C1 segment of cervical spinal cord (tissue), 14 donors: ENCODE measurements at places on chromosomes 11 and 22.

GRCh38 chr11:35087648-35088047, 51.3 kb upstream of the CD44 start:
- no peak for DNase-seq

DNA sequence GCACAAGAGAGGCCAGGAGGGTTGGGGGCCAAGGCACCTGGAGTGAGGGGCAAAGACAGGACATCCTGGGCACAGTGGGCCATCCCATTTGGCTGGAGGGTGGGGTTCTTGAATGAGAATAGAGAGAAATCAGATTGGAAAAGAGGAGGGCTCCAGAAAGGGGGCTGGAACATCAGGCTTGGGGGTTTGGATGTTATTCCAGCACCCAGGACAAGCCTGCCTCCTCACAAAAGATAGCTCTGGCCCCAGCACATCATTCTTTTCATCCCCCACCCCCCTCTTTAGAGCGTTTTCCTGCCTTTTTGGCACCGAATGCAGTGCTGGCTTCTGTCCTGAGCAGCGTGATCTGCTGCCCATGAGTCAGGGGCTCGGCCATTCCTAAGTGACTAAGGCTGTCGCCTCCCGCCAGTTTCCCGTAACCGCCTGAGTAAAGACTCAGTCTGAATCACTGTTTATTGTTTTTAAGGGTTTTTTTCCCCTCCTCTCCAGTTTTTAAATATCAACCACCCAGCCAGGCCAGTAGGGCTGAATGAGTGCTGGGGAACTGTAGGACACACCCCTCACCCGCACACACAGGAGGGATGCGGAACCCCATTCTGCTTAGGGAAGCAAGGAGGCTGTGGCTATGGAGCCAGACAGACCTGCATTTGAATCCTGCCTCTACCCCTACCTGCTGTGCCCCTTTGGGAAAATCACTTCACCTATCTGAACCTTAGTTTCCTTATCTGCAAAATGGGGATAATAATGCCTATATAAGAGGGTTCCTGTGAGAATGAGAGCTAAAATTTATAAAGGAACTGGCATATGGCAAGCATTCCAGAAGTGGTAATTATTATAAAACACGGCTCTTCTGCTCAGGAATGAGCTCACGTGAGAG, 32.4 kb upstream of the NAV2 start:
- peak; percentile 44 for DNase-seq

- peak; percentile 19 for DNase-seq
Observed at GRCh38 chr11:95296621-95297025, 65.6 kb upstream of the SESN3 start.

GRCh38 chr22:46966495-46966845, 204.0 kb downstream of the TBC1D22A start:
- no peak for DNase-seq

DNA sequence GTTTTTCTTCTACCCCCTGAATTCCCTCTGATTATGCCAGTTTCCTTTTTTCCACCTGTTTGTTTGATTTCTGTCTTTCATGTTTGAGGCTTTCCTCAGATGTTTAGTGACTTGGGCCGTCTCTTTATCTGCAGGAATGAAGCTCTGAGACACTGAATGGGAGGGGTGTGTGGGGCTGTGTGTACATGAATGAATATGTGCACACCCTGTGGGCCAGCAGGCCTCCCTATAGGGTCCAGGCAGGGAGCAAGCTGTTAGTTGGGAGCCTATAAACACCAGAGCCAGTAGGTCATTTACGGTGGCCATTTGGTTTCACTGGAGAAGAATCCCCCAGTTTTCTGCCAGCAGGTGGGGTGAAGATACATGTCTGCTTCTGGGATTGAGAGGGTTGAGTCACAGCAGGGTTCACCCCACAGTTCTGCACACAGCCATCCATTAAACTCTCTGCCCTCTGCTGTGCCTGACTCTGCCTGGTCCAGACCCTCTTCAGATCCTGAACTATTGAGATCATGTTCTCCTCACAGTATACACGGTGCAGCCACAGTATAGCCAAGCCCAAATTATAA, 34.8 kb downstream of the BARX2 start:
- DNase-seq, result no peak

DNA sequence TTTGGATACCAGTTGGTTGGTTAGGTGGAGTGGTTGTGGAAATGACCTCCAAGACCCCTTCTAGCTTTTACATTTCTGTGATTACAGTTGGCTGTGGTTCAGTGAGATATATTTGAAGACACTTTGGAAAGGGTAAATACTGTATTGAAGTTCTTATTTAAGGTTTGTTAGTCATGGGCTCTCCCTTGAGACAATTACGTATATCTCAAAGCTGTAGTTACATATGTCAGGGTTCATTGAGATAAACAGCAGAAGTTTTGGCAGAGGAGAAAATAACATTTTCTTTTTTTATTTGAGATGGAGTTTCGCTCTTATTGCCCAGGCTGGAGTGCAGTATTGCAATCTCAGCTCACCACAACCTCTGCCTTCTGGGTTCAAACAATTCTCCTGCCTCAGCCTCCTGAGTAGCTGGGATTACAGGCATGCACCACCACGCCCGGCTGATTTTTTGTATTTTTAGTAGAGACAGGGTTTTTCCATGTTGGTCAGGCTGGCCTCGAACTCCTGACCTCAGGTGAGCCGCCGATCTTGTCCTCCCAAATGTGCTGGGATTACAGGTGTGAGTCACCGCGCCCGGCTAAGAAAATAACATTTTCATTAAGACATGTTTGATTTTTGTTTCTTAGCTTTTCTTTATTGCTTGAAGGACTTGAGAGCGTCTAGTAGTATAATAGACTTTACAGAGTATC, 1.9 kb downstream of the RNF121 start:
- no peak for DNase-seq

- no peak for DNase-seq
Observed at GRCh38 chr11:128301756-128302155, 285.6 kb downstream of the ETS1 start.

DNA sequence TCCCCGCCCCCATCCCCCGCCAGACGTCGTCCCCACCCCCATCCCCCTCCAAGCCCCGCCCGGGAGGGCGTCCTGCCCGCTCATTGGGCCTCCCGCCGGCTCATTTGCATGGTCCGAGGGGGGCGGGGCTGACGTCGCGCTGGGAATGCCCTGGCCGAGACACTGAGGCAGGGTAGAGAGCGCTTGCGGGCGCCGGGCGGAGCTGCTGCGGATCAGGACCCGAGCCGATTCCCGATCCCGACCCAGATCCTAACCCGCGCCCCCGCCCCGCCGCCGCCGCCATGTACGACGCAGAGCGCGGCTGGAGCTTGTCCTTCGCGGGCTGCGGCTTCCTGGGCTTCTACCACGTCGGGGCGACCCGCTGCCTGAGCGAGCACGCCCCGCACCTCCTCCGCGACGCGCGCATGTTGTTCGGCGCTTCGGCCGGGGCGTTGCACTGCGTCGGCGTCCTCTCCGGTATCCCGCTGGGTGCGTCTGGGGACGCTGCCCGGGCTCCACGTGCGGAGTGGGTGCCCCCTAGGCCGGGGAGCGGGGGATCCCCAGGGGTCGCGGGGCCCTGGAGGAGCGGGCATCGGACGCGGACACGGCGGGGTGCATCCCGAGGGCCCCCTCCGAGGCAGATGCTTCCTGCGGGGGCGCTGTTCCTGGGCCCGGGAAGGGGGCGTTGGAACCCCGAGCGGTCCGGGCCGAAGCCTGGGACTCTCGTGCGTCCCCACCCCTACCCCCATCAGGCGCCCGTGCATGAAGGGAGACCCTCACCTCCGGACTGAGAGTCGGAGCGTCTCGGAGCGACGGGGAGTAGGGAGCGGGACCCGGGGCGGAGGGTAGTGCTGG, at the start of gene PNPLA3:
TSS of gene PNPLA3 (plus strand) at position 175 of the 834 bp plus-strand sequence. CDS start at position 282, 107 bp downstream.
- DNase-seq, result peak; percentile 73

DNA sequence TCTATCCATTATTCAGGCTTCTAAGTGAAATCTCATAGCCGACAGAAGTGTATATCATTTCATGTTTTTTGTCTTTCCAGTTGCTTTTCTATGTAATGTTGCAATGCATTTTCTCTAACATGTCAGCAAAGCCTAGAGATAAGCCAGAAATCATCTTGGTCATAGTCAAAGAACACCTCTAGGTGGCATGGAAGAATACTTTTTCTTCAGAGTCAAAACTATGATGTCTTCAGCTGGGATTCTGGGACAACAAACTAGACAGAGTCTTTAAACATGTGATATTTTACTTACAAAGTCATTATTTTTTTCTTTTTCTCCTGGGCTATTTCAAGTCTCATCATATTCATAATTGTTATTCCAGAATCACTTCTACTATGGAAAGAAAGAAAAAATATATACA, 4.4 kb downstream of the GAS2 start:
- DNase-seq, result no peak

DNA sequence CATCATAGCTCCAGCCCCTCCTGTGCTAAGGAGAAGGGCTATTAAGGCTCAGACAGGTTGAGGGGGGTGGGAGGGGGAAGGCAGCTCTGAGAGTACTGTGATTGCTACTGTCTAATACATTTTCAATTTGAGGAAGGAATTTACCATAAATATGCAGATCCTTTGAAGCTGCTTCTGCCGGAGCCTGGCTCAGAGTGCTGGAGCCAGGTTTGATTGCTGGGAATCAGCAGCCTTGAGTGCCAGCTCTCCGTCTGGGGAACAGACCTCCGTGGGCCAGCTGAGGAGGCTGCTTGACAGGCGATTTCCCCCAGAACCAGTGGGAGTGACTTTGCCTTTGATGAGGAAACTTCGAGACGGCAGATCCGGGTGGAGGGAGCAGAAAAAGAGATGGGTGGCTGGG, 141.7 kb upstream of the TBCEL start:
- no peak for DNase-seq

- no peak for DNase-seq
Observed at GRCh38 chr22:47686594-47687345, 924.3 kb downstream of the TBC1D22A start.

GRCh38 chr22:33932997-33933396, 12.7 kb upstream of the LARGE1 start:
- no peak for DNase-seq

DNA sequence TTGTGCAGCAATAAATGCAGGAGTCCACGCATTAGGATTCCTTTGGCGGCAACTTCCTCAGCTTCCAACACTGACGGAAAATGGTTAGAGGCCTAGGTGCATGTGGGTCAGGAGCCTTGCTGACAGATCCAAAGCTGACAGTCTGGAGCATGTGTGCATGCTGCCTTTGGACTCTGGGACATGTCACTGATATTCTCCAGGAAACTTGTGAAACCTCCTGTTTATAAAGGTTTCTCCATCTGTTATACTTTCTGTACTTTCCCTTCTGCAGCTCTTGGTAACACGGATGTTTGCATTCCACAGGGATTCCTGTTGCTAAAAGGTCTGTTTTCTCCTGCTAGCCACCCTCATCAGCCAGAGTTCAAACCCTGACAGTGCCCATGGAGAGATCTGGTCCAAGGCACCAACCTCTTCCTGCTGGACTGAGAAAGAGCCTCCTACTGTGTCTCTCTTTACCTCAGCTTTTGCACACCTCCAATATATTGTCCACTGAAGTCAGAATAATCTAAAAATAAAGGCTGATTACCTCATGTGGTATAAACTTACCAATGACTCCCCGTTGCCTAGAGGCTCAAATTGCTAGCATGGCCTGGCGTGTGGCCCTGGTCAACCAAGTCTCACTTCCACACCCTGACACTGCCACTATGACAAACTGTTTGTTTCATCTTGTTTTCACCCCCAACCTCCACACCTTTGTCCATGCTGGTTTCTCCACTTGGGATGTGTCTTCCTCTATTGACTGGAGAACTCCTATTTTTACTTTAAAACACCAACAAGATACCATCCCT, 31.1 kb upstream of the LYVE1 start:
- DNase-seq, result no peak

DNA sequence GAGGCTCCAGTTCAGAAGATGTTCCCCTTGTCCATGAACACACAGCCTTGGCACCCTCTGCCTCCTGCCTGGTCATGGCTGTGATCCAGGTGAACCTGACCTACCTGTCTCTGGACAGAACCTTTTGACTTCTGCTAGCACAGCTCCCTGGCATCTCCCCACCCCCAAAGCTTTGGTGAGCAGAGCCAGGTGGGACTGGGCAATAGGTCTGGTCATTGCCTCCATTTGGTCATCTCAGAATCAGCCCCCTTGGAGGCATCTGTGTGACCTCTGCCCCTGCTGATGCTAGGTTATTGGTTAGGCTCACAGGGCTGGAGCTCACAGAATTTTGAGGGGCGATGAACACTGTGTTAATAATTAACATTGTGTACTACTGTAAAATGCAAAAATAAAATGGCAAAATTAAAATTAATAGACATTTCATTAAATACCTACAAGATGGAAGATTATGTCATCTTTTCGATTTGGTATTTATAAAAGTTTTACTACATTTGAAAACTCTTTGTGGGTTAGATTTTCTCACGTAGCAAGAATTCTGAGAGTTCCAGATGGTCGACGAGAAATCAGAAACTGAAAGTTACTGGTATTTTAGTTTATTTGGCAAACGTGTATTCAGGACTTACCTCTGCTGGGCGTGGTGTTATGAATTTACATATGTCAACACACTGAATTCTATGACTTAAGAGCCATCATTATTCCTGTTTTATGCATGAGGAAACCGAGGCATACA, 8.3 kb upstream of the KIAA0930 start:
- DNase-seq, result no peak

- no peak for DNase-seq
Observed at GRCh38 chr11:110774138-110775014, 62.1 kb upstream of the ARHGAP20 start.

- no peak for DNase-seq
Observed at GRCh38 chr11:31492320-31492913, 17.0 kb downstream of the IMMP1L start.

DNA sequence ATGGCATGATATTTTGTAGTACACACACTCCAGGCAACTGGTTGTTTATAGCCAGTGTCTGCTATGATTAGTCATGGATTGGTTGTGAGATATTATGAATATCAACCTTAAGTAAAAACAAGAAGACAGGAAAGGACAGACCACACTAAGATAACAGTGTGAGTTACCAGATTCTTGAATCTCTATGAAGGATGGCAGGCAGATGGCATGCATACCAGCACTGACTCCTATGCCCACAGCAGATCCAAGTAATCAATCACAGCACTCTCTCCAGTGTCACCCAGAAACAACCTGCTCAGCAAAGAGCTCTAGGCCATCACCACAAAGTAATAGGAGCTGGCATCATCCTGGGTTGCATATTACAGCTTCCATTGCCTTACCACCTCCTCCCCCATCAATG, 116.6 kb downstream of the GALNT18 start:
- no peak for DNase-seq

GRCh38 chr11:69708736-69709401, 5.0 kb upstream of the FGF19 start:
- no peak for DNase-seq

- no peak for DNase-seq
Observed at GRCh38 chr22:30940685-30941362, 27.8 kb downstream of the MORC2 start.

GRCh38 chr22:41048791-41049717, 43.3 kb upstream of the EP300 start:
- DNase-seq, result no peak

- no peak for DNase-seq
Observed at GRCh38 chr11:45828996-45829395, 18.3 kb upstream of the CRY2 start.

- DNase-seq, result no peak
Observed at GRCh38 chr22:24928322-24928721, 18.2 kb downstream of the LHFPL7 start.

- no peak for DNase-seq
Observed at GRCh38 chr22:46025973-46026898, 49.3 kb upstream of the WNT7B start.
